ENCODE measurements at places on chromosomes 3 and 15.

- no peak for DNase-seq
Measured at GRCh38 chr3:156819842-156820691, 6.1 kb upstream of the LEKR1 start.

DNA sequence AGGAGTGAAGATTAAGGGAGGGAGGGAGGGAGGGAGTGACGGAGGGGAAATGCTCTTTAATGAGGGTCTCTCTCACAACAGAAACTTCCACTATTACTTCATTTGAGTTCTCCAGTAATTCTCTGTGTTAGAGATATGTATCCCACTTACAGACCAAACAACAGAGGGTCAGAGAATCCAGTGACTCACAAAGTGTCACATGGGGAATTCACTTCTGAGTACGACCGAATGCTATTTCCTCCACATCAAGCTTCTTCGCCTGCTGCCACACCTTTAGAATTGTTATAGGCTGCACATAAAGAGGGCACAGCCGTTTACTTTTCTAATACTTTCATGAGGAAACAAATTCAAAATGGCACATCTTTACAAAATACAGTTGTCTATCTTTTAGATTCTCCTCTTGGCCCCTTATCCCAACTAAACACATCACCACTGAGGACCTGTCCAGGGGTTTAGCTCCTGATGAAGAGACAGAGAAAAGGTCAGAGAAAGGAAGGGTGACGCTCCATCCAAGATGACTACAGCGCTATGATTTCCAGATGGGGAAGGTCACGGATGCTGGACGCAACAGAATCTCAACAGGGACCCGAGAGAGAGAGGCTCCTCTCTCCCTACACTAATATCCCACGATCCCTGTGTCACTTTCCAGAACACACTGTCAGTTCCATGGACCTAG is 119.0 kb downstream of the XXYLT1 start:
- DNase-seq, result no peak

GRCh38 chr15:82950295-82950694 is 2.2 kb downstream of the HOMER2 start:
- DNase-seq, result no peak

DNA sequence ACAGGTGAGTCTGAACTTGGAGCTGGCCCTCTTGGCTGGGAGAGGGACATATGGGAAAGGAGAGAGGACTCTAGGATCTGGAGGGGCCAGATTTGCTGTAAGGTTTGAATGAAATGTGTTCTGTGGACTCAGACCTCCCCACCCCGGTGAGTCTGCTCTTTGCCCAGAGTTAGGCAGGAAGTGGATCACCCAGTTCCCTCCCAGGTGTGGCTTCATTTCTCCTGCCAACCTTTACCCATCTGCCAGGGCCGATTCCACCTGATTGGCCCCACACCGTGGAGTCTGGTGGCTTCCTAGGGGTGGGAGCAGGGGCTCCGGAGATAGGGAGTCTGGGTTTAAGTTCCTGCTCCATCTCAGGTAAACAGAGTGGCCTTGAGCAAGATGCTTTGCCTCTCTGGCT is 25.5 kb downstream of the CD276 start:
- DNase-seq, result no peak

DNA sequence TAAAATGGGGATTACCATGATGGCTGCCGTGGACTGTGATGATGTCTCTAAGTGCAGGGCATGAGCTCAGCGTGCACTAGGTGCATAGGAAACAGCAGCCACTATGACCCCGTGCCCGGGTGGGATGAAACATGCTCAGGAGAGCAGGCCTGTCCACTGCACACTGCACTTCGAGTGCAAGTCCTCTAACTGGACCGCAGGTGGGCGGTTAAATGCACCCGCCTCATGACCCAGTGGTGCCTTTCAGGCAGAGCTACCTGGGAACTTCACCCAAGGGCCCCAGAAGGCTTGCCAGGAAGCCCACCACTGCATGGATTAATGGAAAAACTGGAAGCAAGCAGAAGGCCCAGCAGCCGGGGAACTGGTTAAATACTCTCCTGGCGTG is 34.0 kb downstream of the PRKCD start:
- DNase-seq, result no peak

DNA sequence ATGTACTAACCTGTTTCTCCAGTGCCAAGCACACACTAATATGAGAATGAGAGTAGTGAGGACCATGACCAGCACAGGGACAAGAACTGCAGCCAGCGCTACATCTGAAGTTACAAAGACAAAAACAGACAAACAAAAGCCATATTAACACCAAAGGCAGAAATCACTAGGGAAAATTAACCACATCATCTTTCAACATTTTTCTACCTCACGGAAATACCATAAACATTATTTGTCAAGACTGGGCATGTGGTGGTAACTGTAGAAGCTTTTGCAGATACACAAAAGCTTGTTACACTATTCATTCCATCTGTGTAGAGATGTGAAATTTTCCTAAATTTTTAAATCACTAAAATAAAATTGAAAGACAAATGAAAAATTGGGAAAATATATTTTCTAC is 44.9 kb downstream of the ST3GAL6 start:
- DNase-seq, result no peak

GRCh38 chr3:23984934-23985333 is 39.8 kb downstream of the NR1D2 start:
- DNase-seq, result no peak

DNA sequence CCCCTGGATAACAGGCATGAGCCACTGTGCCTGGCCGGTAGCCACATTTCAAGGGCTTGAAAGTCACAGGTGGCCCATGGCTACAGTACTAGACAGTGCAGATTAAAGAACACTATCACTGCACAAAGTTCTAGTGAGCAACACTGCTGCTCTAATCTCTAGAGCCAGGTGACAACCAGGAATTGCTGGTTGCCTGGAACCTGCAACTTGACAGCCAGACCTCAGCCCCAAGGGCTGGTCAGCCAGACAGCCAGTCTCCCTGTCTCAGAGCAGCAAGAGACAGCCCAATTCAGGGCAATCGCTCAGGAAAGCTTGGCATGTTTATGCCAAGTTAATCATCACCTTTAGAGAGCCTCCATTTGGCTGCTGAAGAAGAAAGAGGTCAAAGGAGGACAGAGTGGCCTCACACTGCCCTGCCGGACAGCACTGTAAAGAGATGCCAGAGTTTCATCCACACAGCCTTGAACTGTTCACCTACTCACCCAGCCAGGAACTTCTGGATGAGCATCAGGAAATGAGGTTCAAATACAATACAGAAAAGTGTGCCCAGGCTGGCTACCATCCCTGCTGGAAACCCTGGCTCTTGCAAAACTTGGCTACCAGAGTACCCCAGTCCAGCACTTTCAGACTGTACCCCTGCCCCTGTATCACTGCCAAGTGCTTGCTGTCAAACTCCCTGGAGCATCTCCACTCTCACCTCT is 6.0 kb downstream of the CCDC12 start:
- no peak for DNase-seq

- no peak for DNase-seq
Measured at GRCh38 chr15:72163719-72164118, 33.9 kb downstream of the GRAMD2A start.

- DNase-seq, result no peak
Measured at GRCh38 chr3:125191256-125191655, 21.3 kb downstream of the SLC12A8 start.

DNA sequence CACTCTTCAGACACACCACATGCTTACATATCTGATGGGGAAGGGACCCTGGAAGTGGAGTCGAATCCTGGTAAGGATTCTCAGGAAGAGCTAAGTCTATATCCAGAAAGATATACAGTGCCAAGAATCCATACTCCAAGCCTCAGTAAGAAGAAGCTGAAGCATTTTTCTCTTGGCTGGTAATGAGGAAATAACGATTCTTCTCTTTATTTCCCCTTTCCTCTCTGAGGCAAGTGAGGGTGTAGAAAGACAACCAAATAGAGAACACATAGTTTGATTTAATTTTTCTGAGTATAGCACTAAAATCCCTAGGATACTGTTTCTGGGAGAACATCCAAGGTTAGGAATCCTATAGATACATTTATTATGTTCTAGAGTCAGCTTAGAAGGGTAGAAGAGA is 857.3 kb downstream of the TUSC7 start:
- no peak for DNase-seq

- no peak for DNase-seq
Measured at GRCh38 chr3:178170698-178171535, 365.3 kb upstream of the KCNMB2 start.

- no peak for DNase-seq
Measured at GRCh38 chr3:186361762-186362536, at the start of gene DGKG. Gene DGKG, minus strand, starts transcription at chr3:186362234. Its CDS starts 41,775 bp downstream, at chr3:186320459.

- no peak for DNase-seq
Measured at GRCh38 chr3:152595975-152596821, 238.7 kb upstream of the P2RY1 start.

DNA sequence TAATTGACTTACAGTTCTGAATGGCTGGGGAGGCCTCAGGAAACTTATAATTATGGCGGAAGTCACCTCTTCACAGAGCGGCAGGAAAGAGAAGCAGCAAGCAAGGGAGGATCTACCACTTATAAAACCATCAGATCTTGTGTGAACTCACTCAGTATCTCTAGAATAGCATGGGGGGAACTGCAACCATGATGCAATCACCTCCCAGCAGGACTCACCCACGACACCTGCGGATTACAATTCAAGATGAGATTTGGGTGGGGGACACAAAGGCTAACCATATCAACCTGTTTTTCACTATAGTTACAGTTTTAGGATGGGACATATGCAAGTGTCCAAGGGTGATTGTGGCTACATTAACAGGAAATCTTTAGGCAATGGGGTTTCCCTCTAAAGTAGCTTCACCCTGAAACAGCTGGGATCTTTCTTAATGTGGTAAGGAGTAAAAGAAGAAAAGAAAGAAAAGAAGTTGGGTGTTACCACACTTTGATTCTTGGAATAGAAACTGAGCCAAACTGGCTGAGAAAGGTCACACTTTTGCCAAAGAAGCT is 453.8 kb downstream of the OTOL1 start:
- no peak for DNase-seq

GRCh38 chr3:165683947-165684346 is 153.3 kb downstream of the BCHE start:
- DNase-seq, result no peak

- no peak for DNase-seq
Measured at GRCh38 chr15:46091860-46092450, 457.1 kb downstream of the SQOR start.

DNA sequence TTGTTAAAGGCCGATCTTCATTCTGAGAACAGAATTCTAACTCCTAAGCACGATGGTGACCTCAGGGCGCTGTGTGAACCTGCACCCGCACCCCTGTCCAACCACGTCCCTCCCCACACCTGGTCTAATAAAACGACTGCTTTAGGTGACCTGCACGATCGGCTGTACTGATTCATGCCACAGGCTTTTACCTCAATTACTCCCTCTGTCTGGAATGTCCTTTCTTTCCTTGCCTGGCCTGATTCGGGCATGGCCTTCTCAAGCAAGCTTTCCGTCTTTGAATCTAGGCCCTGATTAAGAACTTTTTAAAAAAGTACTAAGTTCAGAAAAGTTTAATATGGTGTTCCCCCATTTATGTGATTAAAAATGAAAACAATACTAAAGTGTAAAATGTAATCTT is 842 bp upstream of the U2SURP start:
- no peak for DNase-seq

DNA sequence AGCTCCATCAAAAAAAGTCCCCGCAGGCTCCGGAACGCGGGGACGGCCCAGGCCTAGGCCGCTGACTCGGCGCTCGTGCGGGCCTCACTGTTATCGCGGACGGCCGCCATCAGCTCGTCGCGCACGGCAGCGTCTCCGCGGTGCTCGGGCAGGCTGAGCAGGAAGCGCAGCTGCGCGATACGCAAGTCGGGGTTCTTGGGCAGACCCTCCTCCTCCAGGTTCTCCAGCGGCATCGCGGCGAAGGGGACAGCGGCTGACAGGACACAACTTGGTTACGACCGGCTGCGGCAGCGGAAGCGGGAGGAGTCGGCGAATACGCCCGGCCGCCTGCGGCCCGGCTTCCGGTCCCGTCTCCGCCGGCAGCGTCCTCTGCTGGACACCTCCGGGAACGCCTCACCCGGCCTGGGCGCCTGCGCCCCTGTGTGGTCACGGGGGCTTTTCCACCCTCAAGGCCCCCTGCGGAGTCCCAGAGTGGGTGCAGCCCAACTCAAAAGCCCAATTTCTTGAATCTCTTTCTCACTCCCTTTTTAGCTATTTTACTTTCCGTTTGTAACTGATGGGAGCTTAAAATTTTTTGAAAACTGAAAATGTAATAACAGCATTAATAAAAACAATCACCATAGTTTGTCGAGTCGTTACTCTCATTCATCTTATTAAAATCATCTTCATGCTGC is at the start of gene PSMD6:
Gene PSMD6 (minus strand): TSS at position 308 of the 674 bp plus-strand sequence. CDS start 75 bp downstream, at position 233.
- DNase-seq, result peak; percentile 90

DNA sequence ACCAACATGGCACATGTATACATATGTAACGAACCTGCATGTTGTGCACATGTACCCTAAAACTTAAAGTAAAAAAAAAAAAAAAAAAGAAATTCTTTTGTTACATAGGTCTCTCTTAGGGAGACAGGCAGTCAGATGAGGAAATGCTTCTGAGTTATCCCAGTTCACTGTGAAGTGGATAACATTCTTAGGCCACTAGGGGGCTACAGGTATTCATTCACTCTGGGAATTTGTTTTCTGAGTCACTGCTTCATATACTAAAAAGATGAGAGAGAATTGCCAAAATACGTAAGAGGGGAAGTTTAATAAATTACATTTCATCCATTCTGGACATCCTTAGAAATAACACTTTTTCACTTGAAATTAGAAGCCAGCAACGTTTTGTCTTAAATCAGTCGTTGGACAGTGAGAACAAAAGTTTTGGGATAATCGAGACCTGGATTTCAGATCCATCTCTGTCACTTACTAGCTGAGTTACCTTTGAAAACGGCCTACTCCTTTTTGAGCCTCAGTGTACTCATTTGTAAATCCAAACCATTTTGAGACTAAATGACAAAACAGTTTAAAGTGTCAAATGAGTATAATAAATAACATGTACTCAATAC is 738.4 kb upstream of the ALCAM start:
- peak; percentile 14 for DNase-seq

DNA sequence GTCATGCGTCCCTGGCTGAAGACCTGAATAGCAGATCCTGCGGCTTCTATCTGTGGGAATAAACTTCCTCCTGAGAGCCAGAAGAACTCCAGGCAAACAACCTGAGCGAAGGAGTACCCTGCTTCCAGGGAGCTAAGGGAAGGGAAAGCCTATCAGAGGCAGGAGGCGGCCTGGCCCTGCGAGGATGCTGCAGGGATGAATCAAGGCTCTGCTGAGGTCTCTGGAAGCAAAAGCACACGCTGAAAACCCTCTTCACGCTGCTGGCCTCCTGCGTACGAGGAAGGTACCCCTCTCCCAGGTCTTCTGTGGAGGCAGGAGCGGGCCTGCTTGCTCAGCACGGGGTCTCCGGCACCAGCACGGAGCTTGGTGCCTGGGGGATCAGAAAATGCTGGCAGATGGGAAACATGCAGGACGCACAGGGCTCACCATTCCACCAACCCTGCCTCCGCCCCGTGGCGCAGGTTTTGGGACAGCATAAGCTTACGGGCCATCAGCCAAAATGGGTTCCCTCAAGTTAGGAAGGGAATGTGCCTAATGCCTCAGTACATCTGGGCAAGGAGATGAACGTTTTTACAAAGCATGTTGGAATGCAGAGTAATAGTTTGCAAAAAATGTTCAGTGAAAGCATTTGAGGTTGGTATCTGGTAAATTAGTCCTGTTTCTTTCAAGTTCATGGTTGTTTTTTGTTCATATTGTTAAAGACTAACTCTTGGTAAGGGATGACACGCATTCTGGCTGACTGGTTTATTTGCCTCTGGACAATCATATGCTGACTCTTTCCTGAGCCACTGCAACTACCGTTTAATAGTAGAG is 72.3 kb downstream of the CHSY1 start:
- DNase-seq, result no peak

All from CD4-positive, alpha-beta T cell (primary cell).